ENCODE measurements at places on chromosomes 12 and 14.

GRCh38 chr14:60647081-60647836 lies 2.0 kb downstream of the SIX1 start:
- DNase-seq, result no peak

- DNase-seq, result no peak
Observed at GRCh38 chr12:46027172-46027571, 36.8 kb upstream of the SCAF11 start.

DNA sequence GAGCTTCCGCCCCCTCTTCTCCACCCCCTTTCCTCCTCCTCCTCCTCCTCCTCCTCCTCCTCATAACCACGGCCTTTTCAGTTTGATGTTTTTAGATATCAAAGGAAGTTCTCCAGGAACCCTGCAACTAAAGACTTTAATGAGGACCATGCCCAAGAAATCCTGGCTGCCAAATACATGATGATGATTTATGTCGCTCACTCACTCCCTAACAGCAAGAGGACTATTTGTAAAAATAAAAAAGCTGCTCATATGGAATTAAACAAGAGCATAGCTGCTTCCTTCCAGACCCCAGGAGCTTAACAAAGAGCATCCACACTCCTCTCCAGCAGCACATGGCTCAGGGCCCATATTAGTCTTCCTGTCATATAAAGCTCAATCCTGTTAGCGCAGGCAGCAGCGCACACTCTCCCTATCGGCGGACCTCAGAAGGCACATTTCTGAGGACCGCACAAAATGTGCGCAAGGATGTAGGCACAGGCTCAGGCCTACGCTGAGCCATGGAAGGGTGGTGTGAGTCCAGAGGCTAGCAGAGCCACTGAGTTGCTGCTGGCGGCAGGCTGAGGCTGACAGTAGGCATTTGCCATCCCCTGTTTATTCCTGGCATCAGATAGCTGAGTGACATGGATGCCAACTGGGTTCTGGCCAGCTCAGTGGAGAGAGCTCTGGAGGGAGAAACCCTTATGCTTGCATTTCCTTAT lies 232.8 kb downstream of the MSRB3 start:
- peak; percentile 83 for DNase-seq

GRCh38 chr12:78171061-78171460 lies 340.4 kb downstream of the NAV3 start:
- DNase-seq, result no peak

DNA sequence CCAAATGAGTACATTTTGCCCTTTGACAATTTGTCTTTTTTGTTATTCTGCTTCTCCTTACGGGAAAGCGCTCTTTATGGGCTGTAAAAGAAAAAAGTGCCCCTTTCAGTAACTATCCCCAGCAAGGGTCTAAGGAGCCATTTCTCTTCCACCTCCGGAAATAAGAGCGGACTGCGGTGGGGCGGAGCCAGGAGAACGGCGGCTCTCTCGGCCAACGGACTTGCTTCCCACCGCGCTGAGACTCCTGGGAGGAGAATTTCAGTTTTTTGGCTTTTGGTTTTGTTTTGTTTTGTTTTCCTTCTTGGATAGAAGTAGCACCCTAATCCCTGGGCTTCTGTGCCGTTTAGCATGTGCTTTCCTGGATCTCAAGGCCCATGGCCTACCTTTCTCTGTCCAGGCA lies 43.5 kb downstream of the ZNF641 start:
- no peak for DNase-seq

GRCh38 chr12:32765906-32766305 lies 10.2 kb upstream of the YARS2 start:
- DNase-seq, result no peak

GRCh38 chr14:103191844-103192243 lies 68.6 kb downstream of the TNFAIP2 start:
- no peak for DNase-seq

- peak; percentile 48 for DNase-seq
Observed at GRCh38 chr12:46160101-46160980, 108.5 kb downstream of the SLC38A1 start.

DNA sequence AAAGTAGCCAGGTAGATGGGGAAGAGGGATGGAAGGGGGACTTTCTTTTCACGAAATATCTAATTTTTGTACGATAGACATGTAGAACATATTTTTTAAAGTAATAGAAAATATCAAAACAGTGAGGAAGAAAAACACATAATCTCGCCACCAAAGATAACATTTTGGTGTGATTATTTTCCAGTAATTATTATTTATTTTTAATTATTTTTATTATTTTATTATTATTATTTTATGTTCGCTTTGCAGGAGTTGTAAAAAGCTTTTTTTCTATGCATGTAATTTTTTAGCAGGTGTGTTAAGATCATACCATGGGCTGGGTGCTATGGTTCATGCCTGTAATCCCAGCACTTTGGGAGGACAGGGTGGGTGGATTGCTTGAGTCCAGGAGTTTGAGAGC lies 85.6 kb upstream of the CCND2 start:
- no peak for DNase-seq

DNA sequence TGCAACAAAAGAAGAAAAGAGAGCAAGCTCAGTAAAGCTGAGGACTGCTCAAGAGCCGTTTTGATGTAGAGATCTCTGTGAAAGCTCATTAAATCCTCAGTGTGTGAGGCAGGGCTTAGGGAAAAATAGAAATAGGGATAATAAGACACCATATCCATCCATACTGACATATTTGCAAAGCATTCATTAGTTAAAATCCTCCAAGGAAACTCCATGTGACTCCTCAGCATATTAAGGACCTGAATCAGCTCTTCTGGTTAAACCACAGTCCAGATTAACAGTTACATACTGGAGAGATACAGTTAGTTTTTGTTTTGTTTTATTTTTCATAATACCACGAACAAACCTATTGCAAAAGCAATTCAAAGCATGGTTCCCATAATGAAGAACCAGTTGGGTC lies 288.2 kb downstream of the PAWR start:
- DNase-seq, result no peak

- no peak for DNase-seq
Observed at GRCh38 chr12:81963636-81964035, 204.5 kb upstream of the PPFIA2 start.

GRCh38 chr14:42884100-42884499 lies 1277.4 kb downstream of the LRFN5 start:
- DNase-seq, result peak; percentile 69

GRCh38 chr14:90429236-90429635 lies 32.4 kb downstream of the CALM1 start:
- no peak for DNase-seq

GRCh38 chr12:132566516-132567131 lies 43.8 kb downstream of the LRCOL1 start:
- DNase-seq, result no peak

DNA sequence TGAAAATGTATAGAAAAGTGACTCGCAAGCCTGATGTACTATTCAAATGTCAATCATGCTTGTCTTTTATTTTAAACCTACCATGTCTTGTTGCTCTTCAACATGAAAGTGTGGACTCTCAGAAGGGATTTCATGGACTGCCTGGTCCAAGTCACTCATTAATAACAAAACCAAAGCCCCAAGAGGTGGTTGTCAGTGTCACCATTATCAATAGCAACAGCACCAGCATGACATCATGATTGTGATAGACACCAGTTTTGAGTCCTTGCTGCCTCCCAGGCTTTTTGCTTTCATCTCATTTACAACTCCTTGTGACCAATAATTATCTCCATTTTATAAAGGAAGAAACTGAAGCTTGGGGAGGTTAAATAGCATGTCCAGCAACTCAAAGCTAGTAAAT lies 112.0 kb upstream of the TMPO start:
- DNase-seq, result no peak

- DNase-seq, result no peak
Observed at GRCh38 chr14:68806526-68807147, 13.8 kb upstream of the ZFP36L1 start.

DNA sequence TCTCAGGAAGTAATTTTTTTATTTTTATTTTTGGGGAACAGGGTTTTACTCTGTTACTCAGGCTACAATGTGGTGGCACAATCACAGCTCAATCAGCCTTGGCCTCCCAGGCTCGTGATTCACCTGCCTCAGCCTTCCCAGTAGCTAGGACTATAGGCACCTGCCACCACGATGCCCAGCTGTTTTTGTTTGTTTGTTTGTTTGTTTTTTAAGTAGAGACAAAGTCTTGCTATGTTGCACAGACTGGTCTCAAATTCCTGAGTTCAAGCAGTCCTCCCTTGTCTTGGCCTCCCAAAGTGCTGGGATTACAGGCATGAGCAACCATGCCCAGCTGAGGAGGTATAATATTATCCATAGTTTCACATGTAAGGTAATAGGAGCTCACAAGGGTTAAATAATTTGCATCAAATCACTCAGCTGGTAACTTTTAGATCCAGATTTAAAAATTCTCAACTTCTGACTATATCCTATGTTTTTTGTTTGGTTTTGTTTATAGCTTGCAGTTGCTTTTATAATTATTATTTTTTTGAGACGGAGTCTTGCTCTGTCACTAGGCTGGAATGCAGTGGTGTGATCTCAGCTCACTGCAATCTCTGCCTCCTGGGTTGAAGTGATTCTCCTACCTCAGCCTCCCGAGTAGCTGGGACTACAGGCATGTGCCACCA lies 629.3 kb downstream of the DIO2 start:
- no peak for DNase-seq

DNA sequence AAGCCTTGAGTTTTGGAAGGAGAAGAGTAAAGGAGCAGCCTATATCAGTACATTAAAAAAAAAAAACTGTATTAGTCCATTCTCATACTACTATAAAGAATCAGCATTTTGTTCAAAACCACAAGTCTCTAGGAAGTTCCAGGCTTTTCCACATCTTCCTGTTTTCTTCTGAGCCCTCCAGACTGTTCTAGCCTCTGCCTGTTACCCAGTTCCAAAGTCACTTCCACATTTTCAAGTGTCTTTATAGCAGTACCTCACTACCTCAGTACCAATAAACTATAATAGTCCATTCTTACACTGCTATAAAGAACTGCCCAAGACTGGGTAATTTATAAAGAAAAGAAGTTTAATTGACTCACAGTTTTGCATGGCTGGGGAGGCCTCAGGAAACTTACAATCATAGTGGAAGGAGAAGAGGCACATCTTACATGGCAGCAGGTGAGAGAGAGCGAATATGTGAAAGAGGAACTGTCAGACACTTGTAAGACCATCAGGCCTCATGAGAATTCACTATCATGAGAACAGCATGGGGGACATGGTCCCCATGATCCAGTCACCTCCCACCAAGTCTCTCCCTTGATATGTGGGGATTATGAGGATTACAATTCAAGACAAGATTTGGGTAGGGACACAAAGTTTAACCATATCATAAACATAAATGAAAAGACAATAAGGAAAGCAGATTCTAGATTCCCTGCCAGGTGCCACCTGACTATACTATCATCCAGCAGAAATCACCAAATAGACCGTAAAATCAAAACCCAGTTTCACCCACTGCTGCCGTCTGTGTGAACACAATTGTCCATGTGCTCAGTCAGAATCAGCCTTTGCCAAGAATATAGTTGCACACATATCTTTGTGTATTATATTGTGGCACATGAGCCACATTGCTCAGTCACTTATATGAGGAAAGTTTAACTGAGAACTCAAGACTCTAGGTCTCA lies 27.8 kb downstream of the TOGARAM1 start:
- DNase-seq, result no peak

DNA sequence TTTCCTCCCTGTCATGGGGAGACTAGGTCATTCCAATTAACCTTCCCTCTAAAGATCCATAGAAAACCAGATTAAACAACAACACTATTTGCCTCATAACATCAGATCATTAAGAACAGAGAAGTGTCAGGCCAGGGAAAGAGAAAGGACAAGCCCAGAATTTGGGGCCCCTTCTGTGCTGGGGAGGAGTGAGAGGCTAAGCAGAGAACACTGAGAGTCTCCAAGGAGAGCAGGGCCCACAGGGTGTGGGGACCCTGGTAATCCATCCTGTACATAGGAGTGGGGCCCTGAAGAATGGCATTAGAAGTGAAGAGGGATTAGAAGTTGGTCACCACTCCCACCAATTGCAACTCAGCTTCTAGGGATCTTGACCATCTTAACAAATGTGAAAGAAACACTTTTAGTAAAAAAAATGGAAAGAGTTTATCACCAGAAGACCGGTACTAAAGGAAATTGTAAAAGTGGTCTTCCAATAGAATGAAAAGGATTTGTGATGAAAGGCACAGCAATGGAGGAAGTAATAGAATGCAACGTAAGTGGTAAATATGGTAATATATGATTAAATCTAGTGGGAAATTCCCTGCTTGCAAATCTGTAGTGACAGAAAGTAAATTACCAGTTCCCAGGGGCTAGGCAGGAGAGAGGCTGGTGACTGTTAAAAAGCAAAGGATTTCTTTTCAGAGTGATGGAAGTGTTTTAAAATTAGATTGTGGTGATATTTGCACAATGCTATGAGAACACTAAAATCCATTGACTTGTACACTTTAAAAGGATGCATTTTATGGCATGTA lies 14.0 kb upstream of the TMTC1 start:
- DNase-seq, result no peak

- no peak for DNase-seq
Observed at GRCh38 chr14:22131749-22132476, 457.1 kb downstream of the DAD1 start.

GRCh38 chr14:92759300-92759678 lies 10.9 kb upstream of the LGMN start:
- no peak for DNase-seq

- no peak for DNase-seq
Observed at GRCh38 chr14:101223561-101224162, 320.1 kb upstream of the RTL1 start.

- no peak for DNase-seq
Observed at GRCh38 chr12:60845696-60846095, 1249.9 kb downstream of the SLC16A7 start.

- DNase-seq, result no peak
Observed at GRCh38 chr14:106069804-106070625, 543.6 kb downstream of the TMEM121 start.

DNA sequence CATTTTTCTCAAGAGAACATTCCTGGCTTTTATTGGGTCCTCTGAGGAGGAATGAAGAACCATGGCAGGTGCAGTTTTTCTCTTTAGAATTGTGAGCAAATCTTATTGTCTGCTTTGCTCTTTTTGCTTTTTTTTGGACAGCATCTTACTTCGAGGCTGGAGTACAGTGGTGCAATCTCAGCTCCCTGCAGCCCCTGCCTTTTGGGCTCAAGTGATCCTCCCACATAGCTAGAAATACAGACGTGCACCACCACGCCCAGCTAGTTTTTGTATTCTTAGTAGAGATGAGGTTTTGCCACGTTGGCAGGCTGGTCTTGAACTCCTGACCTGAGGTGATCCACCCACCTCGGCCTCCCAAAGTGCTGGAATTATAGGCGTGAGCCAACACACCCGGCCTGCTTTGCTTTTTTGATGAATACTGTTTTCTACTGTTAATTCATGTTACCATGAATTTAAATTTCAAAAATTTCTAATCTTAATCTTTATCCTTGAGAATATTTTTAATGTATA lies 71.5 kb downstream of the POLR3B start:
- DNase-seq, result no peak

- DNase-seq, result no peak
Observed at GRCh38 chr12:88802096-88802706, 221.9 kb upstream of the KITLG start.

DNA sequence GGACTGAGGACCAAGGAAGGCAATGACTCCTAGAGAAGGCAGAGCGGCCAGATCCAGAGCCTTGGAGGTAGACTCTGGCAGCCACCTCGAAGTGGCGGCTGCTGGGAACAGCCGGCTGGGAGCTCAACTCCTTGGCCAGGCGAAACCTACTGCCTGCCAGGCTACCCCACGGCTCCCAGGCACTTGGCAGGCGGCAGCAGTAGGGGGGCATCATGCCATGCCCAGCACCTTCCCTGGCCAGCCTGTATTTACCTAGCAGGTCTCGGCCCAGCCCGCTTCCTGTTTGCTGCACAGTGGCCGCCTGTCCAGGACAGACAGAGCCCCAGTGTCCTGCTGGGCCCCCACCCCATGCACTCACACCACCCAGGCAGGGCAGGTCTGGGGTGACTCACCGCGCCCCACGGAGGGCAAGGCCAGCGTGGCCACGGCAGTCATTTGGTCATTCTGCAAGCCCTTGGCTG lies 10.2 kb downstream of the TRPV4 start:
- no peak for DNase-seq
